SJSA1 (cell line): ENCODE measurements at places on chromosomes 4 and X. TPM values are rescaled to one million over a fixed set of nuclear protein-coding genes. Genes with fewer than 3 reads are reported as not detected.

DNA sequence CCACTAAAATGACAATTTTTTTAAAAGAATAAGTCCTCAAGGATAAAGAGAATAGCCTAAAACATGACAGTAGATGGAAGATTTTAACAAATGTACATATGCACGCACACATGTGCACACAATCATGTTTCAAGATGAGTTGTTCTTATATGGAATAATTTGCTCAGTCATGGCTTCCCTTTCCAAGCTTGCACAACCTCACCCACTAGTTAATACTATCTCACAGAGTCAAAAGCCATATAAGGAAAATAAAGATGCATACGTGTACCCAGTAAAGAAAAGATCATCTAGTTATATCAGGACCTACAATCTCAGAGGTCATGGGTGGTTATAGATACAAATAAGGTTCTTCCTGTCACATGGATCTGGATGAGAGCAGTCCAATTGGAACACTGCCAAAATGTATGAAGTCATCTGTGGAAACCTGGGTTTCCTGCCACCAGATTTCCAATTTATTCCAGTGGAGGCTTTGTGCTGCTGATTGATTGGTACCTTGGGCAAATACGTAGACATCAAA lies 56.1 kb downstream of the FAM13A start:
- H3K27me3 ChIP-seq: no peaks in the 10 kb centered on the region
- H3K27ac ChIP-seq: no peak overlapping the region
- no peaks in the 10 kb centered on the region for H3K36me3 ChIP-seq
- H3K4me1 ChIP-seq: no peaks in the 10 kb centered on the region
- peak; percentile 8 for DNase-seq

- H3K27me3 ChIP-seq: no peaks in the 10 kb centered on the region
- no peak overlapping the region for H3K4me3 ChIP-seq
- no peak for DNase-seq
- no peak overlapping the region for H3K27ac ChIP-seq
- H3K4me1 ChIP-seq: no peaks in the 10 kb centered on the region
Observed at GRCh38 chr4:74884266-74884665, 48.6 kb upstream of the PARM1 start.

- no peaks in the 10 kb centered on the region for H3K27me3 ChIP-seq
- DNase-seq: no peak
- H3K36me3 ChIP-seq: no peaks in the 10 kb centered on the region
- H3K4me1 ChIP-seq: no peaks in the 10 kb centered on the region
- no peak overlapping the region for H3K4me3 ChIP-seq
Observed at GRCh38 chrX:45900766-45901615, 644.2 kb downstream of the ZNF674 start.

- DNase-seq: no peak
- peaks cover 76% of the 10 kb centered on the region for H3K4me1 ChIP-seq
- H3K36me3 ChIP-seq: no peaks in the 10 kb centered on the region
- no peaks in the 10 kb centered on the region for H3K27me3 ChIP-seq
- no peak overlapping the region for H3K4me3 ChIP-seq
- H3K27ac ChIP-seq: peak overlapping the region; percentile 99
Observed at GRCh38 chr4:73702796-73703287, 37.5 kb upstream of the CXCL8 start.

UNC5C gene
- total RNA-seq: 0.03 TPM in 1 of 2 replicates, not detected in the other

DNA sequence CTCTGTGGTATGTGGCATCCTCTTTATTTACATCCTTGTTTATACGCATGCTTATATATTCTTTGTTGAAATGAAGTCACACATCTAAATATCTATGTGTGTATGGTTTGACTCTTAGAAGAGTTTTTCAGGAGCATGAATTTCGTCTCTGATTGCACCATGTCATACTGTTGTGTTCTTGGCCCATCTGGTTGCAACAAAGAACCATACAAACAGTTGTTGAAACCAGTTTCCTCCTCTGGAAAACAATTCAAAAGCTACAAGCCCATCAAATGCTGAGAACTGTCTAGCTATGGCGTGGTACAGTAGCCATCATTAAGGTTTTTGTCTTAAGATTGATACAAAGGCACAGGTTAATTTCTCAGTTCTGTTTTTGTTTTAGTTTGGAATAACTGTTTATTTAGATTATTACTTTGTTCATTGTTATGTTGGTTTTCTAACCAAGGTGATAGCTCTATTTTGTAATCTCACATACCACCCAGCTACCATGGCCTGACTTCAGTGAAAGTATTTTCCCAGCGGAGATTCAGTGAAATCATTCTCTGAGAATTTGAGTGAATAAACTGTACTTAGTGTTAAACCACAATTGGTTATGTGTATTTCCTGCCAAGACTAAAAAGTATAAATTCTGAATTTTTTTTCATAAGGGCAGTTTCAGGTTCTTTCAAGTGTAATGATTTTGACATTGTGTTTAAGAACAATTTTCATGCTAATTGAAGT lies 91.0 kb downstream of the ARHGAP24 start:
- no peaks in the 10 kb centered on the region for H3K27me3 ChIP-seq
- no peak for DNase-seq

FAM9B gene
- not detected in 2 replicates for total RNA-seq

GRCh38 chrX:101409043-101409442 lies 1.0 kb downstream of the HNRNPH2 start:
- H3K27ac ChIP-seq: peak overlapping the region; percentile 97
- no peaks in the 10 kb centered on the region for H3K4me1 ChIP-seq
- peak overlapping the region; percentile 59 for H3K4me3 ChIP-seq
- peaks cover 6% of the 10 kb centered on the region for H3K36me3 ChIP-seq

DNA sequence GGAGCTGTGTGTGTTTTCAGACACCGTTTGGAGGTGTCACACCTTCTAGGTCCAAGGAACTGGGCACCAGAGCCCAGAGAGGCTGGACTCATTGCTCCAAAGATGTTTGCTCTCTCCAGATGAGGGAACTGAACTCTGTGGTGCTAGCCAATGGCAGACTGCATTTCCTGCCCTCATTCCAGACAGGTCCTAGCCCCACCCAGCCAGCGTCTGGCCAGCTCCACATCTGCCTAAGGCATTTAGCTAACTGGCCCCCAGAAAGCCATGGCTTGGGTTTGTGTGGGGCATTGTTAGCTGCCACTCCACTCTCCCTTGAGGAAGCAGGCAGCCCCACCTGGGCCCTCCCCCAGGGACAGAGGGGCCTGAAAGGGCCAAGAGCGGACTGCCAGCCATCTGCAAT lies 11.4 kb downstream of the FGD1 start:
- H3K27ac ChIP-seq: no peak overlapping the region
- no peak for DNase-seq
- H3K27me3 ChIP-seq: no peaks in the 10 kb centered on the region
- no peaks in the 10 kb centered on the region for H3K36me3 ChIP-seq
- H3K4me1 ChIP-seq: 0 out of 2 replicates have a peak, but pooled peaks cover 2% of the 10 kb centered on the region

PAGE2B gene
- total RNA-seq: not detected in 2 replicates

- DNase-seq: no peak
- no peaks in the 10 kb centered on the region for H3K36me3 ChIP-seq
- no peaks in the 10 kb centered on the region for H3K27me3 ChIP-seq
- H3K27ac ChIP-seq: no peak overlapping the region
Observed at GRCh38 chr4:80101071-80101791, 28.2 kb upstream of the ANTXR2 start.

GRCh38 chrX:154458116-154458953 lies at the start of gene PLXNA3:
Gene PLXNA3, plus strand, starts transcription at chrX:154458281. Its CDS starts 1,903 bp downstream, at chrX:154460184.
- H3K36me3 ChIP-seq: no peaks in the 10 kb centered on the region
- H3K27ac ChIP-seq: no peak within 1 kb of the TSS
- DNase-seq: no peak
- no peaks in the 10 kb centered on the region for H3K27me3 ChIP-seq

GRCh38 chr4:126752126-126752525 lies 880.6 kb upstream of the INTU start:
- no peak overlapping the region for H3K4me3 ChIP-seq
- H3K36me3 ChIP-seq: no peaks in the 10 kb centered on the region
- no peak overlapping the region for H3K27ac ChIP-seq
- no peak for DNase-seq

ARSJ gene
- total RNA-seq: 51.5 and 67.0 TPM in 2 replicates

GRPR gene
- 0.47 TPM in 1 of 2 replicates, not detected in the other for total RNA-seq

GRCh38 chr4:138055890-138056289 lies 186.3 kb downstream of the SLC7A11 start:
- peaks cover 57% of the 10 kb centered on the region for H3K4me1 ChIP-seq
- DNase-seq: no peak
- no peak overlapping the region for H3K4me3 ChIP-seq
- H3K27me3 ChIP-seq: no peaks in the 10 kb centered on the region

- H3K4me1 ChIP-seq: no peaks in the 10 kb centered on the region
- no peak overlapping the region for H3K27ac ChIP-seq
- no peaks in the 10 kb centered on the region for H3K36me3 ChIP-seq
- no peak overlapping the region for H3K4me3 ChIP-seq
Observed at GRCh38 chrX:18666614-18667013, 5.3 kb downstream of the RS1 start.

GRCh38 chrX:14051416-14051815 lies 21.7 kb upstream of the GEMIN8 start:
- H3K36me3 ChIP-seq: no peaks in the 10 kb centered on the region
- no peaks in the 10 kb centered on the region for H3K27me3 ChIP-seq
- H3K4me1 ChIP-seq: no peaks in the 10 kb centered on the region
- H3K4me3 ChIP-seq: no peak overlapping the region

C4orf50 gene
- not detected in 2 replicates for total RNA-seq

CLNK gene
- not detected in 2 replicates for total RNA-seq

DNA sequence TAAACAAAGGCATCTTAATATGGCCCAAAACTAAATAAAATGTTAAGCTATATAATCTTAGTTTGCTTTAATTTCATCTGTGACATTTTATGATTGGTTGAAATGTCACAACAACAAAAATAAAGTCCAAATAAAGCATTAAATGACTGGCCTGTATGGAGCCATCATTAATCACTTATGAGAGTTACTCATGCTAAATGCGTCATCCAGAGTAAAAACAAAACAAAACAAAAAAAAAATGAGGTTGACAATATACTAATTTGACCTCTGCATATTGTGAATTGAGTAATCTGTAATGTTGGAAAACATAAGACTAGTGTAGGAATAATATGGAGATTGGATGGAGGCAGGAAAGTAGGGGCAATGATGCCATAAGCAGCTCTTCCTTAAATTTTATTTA lies 139.7 kb downstream of the MAPK10 start:
- no peaks in the 10 kb centered on the region for H3K4me1 ChIP-seq
- no peaks in the 10 kb centered on the region for H3K36me3 ChIP-seq
- DNase-seq: no peak
- H3K27ac ChIP-seq: no peak overlapping the region
- no peak overlapping the region for H3K4me3 ChIP-seq

GRCh38 chr4:13007802-13008470 lies 476.2 kb downstream of the RAB28 start:
- H3K27me3 ChIP-seq: no peaks in the 10 kb centered on the region
- no peak for DNase-seq
- H3K4me1 ChIP-seq: no peaks in the 10 kb centered on the region
- no peak overlapping the region for H3K27ac ChIP-seq
- no peak overlapping the region for H3K4me3 ChIP-seq

GAGE12H gene
- total RNA-seq: not detected in 2 replicates
